ENCODE measurements at places on chromosomes 2 and 18. TPM values are rescaled to one million over a fixed set of nuclear protein-coding genes. Genes with fewer than 3 reads are reported as not detected.

CXCR2 gene
- 0.07 TPM for total RNA-seq

COLEC12 gene
- total RNA-seq, result 4.7 TPM

GAREM1 gene
- total RNA-seq, result 15.3 TPM

SPATA3 gene
- not detected for total RNA-seq

- DNase-seq, result no peak
Measured at GRCh38 chr2:157424374-157424773, 19.5 kb downstream of the CYTIP start.

MYO7B gene
- total RNA-seq, result 159 TPM

EPB41L3 gene
- total RNA-seq, result 43.3 TPM

- no peak for DNase-seq
Measured at GRCh38 chr18:8835521-8835953, 130.2 kb downstream of the MTCL1 start.

DNA sequence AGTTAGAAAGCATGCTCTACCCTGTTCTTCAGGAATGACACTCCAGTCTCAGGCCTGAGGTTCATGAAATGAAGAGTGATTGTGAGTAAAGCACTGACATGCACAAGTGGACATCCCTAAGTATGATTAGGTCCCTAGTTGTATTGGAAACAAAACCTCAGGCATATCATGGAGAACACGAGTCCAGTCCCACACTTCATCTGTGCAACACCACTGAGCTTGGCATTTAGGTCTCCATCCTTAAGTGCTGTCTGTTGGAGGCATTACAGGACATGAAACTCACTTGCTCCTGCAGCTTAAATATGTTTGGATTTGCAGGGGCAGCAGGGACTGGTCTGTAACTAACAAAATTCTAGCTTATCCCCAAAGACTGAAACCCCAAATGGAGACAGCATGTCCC is 250.3 kb upstream of the KLHL29 start:
- no peak for DNase-seq

DNA sequence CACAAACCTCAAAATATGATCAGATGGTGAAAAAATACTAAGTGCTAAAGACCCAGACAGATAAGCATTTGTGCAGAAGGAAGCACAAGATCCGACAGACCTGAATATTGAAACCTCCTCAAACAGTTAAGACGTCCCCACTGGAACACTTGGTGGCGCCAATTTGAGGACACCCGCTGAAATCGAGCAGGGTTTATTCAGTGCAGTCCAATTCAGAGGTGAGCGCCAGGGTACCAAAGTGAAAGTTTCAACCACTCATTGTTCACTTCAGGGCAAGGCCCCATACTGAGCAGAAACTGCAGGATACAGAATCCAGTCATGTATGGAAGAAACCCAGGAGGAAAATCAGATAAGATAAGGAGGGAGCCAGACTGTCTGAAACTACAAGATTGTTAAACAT is 417.6 kb downstream of the LRRTM4 start:
- no peak for DNase-seq

KCNG3 gene
- total RNA-seq, result 2.5 TPM

ASB18 gene
- total RNA-seq, result not detected

- no peak for DNase-seq
Measured at GRCh38 chr2:14866736-14867352, 234.3 kb downstream of the LRATD1 start.

- no peak for DNase-seq
Measured at GRCh38 chr2:128103407-128103806, 12.4 kb downstream of the UGGT1 start.

- peak; percentile 49 for DNase-seq
Measured at GRCh38 chr2:9753276-9753600, 90.0 kb upstream of the TAF1B start.

IDH1 gene
- 250 TPM for total RNA-seq

DNA sequence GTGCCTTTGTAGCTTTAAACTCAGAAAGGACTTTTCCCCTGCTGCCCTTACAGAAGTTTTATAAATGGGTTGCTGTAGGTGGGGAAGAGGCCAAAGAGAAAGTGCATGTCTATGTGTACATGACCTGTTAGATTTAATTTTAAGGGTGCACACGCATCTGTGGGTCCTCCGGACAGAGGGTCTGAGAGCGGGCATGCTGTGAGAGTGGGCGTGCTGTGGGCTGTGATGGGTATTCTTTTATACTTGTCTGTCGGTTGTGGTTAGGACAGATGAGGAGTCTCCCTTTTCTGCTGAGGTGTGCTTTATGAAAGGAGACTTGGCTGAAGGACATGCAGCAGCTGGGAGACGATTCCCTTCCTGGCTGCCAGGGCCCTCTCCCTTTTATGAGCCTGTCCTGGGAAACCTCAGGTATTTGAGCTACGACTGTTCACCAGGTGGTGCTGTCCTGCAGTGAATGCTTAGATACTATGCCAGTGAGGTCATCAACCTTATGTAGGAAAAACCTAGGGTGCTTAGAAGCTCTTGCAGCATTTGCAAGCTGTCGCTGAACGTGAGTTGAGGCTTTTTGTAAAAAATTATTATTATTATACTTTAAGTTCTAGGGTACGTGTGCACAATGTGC is 67.5 kb downstream of the TANC1 start:
- DNase-seq, result peak; percentile 65

DNA sequence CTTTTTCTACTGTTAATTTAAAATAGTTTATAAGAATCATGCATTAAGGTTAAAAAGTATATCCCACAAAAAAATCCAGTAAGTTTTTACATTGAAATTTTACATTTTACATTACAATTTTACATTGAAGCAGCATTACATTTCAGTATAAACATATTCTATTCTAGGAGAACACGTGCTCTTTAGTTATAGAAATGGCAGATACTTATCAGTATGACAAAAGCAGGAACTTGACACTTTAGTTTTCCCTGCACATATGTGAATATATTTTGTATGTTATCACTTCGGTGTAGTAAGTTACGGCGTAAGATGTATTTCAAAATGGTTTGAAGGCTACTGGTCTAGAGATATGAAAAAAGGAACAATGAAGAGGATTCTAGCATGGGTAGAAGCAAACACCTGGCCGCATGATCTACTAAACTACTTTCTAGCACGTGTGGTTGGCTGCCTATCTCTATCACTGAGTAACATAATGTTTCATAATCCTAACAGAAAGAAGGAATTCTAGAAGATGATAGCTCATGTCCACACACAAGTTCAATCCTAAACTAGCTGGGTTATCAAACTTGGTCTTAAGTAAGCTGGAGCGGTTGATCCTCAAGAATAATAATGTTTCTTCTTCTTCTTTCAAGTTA is 5.4 kb downstream of the IMMT start:
- no peak for DNase-seq

GKN2 gene
- 0.32 TPM for total RNA-seq

AMER3 gene
- total RNA-seq, result 0.56 TPM

DNA sequence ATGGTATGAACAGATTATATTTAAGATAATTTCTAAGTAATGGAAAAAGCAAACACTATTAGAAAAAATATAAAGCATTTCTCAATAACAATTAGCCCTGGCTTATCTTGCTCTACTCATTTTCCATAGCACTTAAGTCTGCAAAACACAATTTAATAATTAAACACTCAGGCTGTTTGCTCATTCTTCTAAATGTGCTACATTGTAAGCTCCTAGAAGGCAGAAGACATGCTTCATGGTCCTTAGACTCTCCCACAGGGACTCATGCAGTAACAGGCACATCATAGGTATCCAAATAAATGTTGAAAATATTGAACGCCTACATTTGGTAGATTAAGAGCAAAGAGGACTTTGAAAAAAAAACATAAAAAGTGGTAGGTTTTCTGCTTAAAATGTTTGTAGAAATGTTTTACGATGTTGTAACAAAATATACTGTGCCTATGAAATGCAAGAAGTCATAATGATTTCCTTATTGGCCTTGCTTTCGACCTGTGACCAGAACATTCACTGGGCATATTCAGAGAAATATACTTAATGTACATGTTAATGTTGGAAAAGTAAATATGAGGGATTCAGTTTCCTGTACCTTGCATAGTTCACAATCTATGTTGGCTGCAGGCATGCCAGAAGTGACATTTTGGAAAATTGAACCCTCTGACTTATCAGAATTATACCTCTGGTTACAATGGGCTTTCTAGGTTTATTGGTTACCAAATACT is 27.2 kb downstream of the G6PC2 start:
- DNase-seq, result no peak

DNA sequence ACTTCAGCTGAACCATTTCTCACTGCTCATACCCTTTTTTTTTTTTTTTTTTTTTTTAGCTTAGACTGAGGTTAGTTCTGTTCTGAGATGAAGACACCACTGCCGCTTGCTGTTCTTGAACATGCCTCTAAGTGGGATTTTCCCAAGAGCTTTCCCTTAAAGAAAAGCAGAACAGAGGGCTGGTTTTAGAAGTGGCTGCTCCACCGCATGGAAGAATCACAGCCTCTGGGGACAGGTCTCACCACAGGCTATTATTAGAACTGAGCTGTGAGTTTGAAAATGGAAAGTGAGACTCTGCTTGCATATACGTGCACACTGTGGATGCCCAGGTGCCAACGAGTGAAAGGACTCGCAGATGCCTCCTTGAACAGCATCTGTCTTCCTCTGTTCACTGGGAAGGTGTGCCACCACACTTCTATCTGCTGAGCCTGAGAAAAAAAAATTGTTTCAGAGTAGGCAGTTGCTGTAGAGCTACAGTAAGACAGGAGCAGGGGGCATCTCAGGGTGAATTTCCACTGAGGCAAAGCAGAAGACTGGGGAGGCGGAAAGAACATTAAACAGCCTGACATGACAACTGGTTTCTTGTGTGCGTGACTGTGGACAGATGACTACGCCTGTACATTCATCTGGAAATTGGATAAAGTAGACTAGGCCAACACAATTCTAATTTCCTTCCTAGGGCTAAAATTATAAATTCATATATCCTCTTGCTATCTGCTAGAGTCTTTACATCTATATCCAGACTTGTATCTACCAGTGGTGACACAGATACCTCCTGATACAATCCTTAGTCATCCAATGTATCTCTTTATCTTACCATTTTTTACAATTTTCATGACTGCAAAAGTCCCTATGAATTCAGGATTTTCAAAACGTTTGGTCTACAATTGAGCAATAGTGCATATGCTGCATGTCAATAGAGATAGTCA is 1045.7 kb upstream of the CELF4 start:
- no peak for DNase-seq

DNA sequence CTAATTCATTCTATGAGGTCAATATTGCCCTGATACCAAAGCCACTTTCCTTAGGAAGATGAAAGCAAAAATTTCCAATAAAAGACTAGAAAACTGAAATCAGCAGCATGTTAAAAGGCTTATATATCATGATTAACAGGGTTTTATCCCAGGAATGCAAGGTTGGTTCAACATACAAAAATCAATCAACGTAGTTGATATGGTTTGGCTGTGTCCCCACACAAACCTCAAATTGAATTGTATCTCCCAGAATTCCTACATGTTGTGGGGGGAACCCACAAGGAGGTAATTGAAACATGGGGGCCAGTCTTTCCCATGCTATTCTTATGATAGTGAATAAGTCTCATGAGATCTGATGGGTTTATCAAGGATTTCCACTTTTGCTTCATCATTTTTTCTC is 11.7 kb upstream of the ABCB11 start:
- no peak for DNase-seq

GRCh38 chr2:109290887-109291643 is 162.1 kb downstream of the SH3RF3 start:
- no peak for DNase-seq

DNA sequence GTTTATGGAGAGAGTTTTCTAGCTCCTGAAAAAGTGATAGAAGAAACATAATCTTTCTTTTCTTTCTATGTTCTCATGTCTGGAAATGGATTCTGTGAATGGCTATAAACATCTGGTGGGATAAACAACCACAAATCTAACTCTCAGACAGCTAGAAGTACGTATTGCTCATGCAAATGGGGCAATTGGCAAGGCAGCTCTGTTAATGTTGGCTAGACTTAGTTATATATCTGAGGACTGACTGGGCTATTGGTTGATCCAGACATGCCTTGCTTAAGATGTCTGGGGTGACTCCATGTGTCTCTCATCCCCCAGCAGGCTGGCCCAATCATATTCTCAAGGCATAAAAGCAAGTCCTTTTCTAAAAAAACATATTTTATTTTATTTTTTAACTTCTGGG is 939.2 kb upstream of the NRXN1 start:
- no peak for DNase-seq

- no peak for DNase-seq
Measured at GRCh38 chr18:7789856-7790552, 222.9 kb downstream of the PTPRM start.

GRCh38 chr2:79005216-79005615 is 20.3 kb upstream of the REG3G start:
- DNase-seq, result no peak

PCBP1 gene
- 348 TPM for total RNA-seq

- DNase-seq, result no peak
Measured at GRCh38 chr2:150480241-150480640, 7.2 kb downstream of the RND3 start.

EGR4 gene
- total RNA-seq, result not detected

GRCh38 chr2:54559006-54559445 is 102.9 kb downstream of the SPTBN1 start:
- DNase-seq, result no peak

- no peak for DNase-seq
Measured at GRCh38 chr2:17960925-17961324, 82.5 kb downstream of the KCNS3 start.

CREG2 gene
- total RNA-seq, result not detected

DNA sequence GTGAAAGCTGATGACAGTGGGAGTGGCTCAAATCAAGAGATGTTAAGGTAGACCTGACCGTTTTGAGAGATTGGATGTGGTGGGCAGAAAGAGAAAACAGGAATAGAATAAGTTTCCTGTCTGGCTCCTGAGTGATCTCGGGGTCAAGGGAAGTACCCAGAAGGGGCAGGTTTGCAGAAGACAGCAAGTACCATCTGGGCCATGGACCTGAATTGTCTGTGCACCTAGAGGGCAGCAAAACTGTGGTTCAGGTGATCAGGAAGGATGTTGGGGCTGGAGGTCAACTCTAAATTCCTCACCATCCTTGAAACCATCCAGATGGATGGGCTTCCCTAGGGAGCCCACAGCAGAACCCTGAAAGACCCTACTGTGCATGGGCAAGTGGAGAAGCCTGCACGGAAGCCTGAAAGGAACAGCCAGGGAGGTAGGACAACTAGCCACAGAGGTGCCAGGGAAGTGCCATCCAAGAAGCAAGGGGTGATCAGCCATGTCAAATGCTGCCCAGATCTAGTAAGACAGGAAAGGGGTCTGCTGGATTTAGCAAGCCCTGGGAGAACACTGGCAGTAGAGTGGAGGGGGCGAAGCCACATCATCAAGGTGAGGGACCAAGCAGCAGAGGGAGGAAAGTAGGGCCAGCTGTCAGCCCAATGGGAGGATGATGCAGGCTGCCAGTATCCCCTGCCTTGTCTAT is 8.0 kb downstream of the TEX261 start:
- DNase-seq, result no peak

UGT1A4 gene
- total RNA-seq, result 0.93 TPM

ACYP2 gene
- total RNA-seq, result 13.6 TPM

DNA sequence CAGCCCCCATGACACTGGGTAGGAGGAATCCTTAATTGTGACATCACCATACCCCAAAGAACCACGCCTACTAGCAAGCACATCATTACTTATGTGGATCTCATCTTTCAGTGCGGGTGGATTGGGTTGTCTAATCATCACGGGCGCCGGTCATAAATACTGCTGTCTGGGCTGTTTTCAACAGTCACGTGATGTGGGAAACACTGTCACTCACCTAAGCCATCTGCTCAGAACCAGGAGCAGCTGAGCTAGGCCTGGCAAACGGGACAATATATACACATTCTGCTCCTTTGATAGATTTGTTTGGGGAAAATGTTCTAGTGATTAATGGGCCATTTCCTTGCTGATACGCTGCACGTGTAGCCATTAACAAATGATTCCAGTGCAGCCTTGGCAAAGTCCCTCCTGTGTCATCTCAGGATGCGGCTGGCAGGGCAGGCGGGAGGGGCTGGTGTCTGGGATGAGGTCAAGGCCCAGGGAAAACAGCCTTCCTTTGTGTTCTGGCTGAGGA is 145.9 kb upstream of the COPS8 start:
- peak; percentile 12 for DNase-seq

All from colonic mucosa (tissue), 4 donors.